ENCODE measurements at places on chromosomes 3 and 15.
A peak's percentile ranks its signal among the peaks of the same experiment; 100 is the strongest.

DNA sequence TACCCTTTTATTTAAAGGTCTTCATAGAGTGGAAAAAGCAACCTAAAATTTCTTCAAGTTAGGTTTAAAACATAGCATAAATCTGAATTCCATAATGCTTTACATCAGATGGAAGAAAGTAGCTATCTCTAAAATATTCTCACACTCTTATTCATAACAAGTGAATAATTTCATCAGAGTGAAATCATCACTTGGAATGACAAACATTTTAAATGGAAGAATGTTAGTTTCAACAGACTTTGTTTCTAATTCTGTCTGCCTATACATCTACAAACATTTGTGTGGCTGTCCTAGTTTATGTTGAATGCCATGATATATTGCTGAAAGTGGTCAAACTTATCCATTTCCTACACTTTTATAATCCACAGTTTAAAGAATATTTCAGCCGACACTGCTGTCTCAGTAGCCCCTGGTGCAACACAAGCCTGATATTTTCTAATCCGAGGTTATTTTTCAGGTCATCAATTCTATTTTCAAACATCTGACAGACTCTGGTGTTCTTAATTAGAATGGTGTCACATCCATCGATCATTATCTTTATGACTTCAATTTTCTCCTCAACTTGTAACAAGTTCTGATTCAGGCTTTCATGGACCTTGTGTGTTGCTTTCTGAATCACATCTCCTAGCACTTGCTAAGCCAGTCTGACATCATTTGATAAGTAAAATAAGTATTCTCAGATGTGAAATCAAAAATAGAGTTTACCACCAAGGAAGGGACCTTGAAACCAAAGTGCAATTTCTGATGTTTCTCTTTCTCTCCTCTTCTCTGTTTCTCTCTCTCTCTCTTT lies 17.1 kb upstream of the CNTN3 start:
- DNase-seq: no peak

DNA sequence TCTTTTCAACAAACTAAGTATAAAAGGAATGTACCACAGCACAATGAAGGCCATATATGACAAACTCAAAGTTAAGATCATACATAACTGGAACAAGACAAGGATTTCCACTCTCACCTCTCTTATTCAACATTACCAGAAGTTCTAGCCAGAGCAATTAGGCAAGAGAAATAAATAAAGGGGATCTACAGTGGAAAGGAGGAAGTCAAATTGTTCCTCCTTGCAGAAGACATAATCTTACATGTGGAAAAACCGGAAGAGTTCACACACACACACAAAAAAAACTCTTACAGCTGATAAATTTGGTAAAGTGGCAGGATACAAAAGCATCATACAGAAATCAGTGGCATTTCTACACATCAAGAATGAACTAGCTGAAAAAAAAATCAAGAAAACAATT lies 277.9 kb downstream of the MCTP2 start:
- no peak for DNase-seq

GRCh38 chr3:187951452-187952190 lies 202.3 kb upstream of the LPP start:
- no peak for DNase-seq

GRCh38 chr3:102577082-102577789 lies 142.4 kb downstream of the ZPLD1 start:
- peak; percentile 15 for DNase-seq

GRCh38 chr3:42520336-42520735 lies 17.9 kb downstream of the VIPR1 start:
- DNase-seq: no peak

- DNase-seq: no peak
These were observed 8.5 kb downstream of the MINDY2 start for GRCh38 chr15:58779554-58779953.

- DNase-seq: no peak
These were observed 141.9 kb upstream of the PLSCR5 start for GRCh38 chr3:146747051-146747450.

- DNase-seq: no peak
These were observed 288.0 kb upstream of the CTNNB1 start for GRCh38 chr3:40911264-40911663.

- DNase-seq: no peak
These were observed 13.7 kb upstream of the ISLR start for GRCh38 chr15:74159773-74160172.

DNA sequence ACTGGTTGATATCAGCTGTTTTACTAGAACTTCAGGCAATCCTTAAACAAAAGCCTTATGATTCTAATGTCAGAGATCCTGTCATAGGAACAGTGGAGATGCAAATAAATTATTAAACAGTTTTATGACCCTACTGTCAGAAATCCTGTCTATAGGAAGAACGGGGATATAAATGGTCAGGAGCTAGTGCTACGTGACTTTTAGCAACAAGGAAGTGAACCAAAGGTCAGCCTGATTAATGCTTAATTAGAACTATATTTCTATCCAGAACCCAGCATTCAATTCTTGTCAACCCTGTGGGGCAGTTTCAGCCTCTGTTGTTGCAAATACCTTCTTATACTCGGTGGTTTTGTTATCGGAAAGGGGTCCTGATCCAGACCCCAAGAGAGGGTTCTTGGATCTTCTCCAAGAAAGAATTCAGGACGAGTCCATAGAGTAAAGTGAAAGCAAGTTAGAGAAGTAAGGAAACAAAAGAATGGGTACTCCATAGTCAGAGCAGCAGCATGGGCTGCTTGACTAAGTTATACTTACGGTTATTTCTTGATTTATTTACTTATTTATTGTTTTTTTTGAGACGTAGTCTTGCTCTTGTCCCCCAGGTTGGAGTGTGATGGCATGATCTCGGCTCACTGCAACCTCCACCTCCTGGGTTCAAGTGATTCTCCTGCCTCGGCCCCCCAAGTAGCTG lies 59.9 kb upstream of the RNU6-1 start:
- DNase-seq: no peak

GRCh38 chr3:161221806-161222600 lies 892 bp downstream of the NMD3 start:
- no peak for DNase-seq

GRCh38 chr3:53709860-53710674 lies 136.2 kb downstream of the CHDH start:
- DNase-seq: peak; percentile 53

DNA sequence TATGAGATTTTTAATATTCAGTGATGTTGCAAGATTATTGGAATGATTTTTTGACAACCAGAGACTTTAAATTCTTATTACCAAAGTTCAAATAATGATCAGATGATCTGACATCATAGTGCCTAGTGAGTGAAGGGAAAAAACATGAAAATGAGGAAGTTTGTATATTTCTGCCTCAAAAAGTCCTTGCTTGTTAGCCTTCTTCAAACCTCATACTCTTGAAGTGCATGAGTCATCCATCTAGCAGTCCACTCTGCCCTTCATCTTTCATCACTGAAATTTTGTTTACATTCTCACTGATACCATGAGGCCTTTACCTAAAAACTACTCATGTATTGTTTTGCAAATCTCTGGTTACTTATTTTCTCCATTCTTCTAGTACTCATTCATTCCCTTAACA lies 23.9 kb upstream of the OR5H6 start:
- DNase-seq: no peak

DNA sequence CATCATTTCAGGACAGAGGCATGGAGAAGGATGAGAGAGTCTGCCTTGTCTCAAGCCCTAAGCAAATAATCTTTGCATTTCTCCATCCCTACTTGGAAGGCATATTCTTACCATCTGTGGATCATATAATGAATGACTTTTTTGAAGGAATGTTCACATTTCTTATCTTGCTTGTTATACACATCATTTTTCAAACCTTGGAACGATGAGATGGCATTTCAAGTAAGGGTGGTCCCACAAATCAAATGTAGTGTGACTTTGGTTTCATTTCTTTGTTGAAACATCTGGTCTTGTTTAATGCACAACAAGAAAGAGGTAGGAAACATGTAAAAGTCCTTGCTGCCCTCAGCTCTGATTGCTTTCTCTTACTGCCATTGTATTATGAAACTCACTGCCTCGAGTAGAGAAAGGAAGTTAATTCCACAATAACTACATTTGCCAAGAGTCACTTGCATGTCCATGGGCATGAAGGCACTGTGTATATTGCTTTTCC lies 32.1 kb downstream of the RBMS3 start:
- DNase-seq: peak; percentile 62

GRCh38 chr15:25679492-25679891 lies 183.6 kb downstream of the ATP10A start:
- DNase-seq: no peak

DNA sequence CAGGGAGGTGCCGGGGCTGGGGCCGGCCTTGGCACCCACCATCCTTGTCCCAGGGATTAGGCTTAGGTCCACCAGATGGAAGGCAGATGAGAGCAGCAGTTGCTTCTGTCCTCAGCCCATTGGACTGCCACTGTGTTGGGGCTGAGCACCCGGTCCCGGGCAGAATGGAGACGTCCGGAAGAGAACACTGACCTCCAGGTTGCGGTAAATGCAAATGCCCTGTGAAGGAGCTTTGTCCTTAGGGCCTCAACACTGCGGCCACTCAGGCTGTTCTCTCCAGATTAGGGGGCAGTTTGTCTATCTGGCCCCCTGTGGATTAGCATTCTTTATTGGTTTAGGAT lies at the start of gene SERINC4:
TSS of gene SERINC4 (minus strand) at position 276 of the 341 bp plus-strand sequence. CDS start at position 42, 234 bp downstream.
- no peak for DNase-seq

DNA sequence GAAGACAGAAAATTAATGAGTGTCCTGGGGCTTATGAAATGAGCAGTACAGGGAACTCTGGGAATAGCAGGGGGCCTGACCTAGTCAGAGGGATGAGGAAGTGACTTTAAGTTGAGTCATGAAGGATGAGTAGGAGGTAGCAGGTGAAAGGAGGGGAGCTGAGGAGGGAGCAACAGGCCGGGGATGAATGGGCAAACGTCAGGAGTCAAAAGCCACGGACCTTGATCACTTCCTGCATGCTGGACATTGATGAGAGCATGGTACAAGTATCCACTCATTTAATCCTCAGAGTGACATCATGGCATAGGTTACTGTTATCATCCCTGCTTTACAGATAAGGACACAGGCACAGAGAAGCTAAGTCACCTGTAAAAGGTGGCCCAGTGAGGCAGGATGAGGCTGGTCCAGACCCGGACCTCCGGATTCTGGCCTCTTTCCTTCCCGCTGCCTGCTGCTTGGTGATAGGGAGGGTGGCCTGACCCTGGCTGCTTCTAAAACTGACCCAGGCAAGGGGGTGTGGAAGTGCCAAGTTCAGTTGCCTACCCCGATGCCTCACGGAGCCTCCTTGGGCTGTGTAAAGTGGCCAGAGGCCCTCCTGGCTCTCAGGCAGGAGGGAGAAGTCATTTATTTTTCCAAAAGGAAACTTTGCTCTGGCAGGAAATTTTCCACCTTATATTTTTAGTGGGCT lies 7.6 kb downstream of the CORO2B start:
- no peak for DNase-seq

- DNase-seq: no peak
These were observed 62.7 kb downstream of the SCN5A start for GRCh38 chr3:38586546-38587520.

DNA sequence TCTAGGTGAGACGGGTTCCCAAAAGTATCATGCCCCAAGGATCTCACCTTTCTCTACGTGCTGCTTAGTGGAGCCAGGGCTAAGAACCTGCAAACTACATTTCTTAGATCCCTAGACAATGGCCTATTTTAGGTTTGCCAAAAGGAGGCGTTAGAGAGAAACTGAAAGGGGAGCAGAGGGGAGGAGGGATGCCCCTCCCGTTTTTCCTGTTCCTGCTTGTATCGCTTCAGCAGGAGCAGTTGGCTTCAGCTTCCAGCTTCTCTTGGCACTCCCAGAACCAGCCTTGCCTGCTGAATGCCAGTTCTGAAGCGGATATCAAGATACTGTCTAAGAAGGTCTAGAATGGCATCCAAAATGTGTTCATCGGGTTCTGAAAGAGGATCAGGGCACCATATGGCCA lies 58.4 kb upstream of the ABHD17C start:
- DNase-seq: no peak

- DNase-seq: peak; percentile 11
These were observed 336.4 kb upstream of the LRRFIP2 start for GRCh38 chr3:37510755-37511154.

DNA sequence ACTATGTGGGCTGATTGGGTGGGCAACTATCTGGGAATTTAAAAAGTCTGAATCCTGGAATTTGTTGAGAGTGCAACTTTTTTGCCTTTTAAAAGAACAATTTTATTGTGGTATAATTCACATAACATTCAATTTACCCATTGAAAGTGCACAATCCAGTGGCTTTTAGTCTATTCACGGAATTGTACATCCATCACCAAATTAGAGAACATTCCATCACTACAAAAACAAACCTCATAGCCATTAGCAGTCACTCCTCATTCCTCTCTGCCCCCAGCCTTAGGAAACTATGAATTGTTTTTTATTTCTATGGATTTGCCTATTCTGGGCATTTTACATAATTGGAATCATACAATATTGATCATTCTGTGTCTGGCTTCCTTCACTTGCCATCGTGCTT lies 101.8 kb upstream of the ALDH1A3 start:
- no peak for DNase-seq

DNA sequence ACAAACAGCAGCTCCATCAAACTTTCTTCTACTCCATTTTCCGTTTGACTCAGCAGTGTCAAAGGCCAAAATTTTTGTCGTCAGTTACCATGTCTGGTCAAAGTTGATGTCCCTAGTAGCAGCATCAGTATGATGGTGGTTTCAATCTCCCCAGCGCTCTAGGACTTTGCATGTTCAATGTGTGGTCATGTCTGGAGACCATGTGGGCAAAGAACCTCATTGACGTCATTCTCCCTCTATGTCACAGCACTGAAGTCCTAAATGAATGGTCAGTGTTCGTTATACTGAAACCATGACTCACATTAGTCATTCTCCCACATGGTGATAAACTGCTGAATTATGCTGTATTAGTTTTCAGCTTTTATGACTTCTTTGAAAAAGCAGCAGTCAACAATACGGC lies 23.2 kb downstream of the SHC4 start:
- DNase-seq: peak; percentile 85

GRCh38 chr3:36945333-36945980 lies 603 bp upstream of the TRANK1 start:
- no peak for DNase-seq

DNA sequence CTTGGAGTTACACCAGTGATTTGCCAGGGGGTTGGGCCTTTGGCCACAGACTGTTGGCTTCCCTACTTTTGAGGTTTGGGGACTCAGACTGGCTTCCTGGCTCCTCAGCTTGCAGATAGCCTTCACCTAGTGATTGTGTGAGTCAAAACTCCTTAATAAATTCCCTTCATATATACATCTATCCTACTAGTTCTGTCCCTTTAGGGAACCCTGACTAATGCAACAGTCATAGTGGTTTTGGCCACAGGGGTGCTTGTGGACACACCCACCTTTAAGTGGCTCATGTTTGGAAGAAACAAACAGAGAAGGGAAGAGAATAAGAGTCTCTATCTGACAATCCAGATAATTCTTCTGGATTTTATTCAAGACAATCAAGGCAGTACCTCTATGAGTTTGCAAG lies 457.7 kb downstream of the EPHA3 start:
- DNase-seq: no peak

DNA sequence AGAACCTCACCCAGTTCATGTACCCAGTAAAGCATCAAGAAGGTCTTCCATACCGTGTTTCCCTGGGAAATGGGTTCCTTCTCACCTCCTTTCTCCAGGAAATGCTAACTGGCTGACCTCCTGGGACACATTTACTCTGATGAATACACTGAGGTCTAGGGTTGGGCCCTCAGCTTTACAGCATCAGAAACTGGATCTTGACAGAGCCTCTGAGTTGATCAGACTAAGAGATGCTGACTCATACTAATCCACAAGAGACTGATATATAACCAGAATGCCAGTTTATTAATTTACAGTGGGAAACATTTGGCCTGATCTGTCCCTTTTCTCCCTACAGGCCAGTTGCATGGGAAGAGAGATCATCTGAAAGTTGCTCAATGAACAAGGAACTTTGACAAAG lies 55.8 kb downstream of the GTF2E1 start:
- DNase-seq: peak; percentile 2

Data from fibroblast of gingiva (primary cell).